Left lung (tissue), 14 donors: ENCODE measurements at places on chromosomes 1 and 21. TPM values are rescaled to one million over a fixed set of nuclear protein-coding genes. Genes with fewer than 3 reads are reported as not detected.
A peak's percentile ranks its signal among the peaks of the same experiment; 100 is the strongest.

GRCh38 chr1:151060657-151061421 is 642 bp downstream of the MLLT11 start:
- H3K4me3 ChIP-seq, result peak overlapping the region; percentile 66
- H3K4me1 ChIP-seq, result peaks cover 16% of the 10 kb centered on the region
- H3K36me3 ChIP-seq, result no peaks in the 10 kb centered on the region

GRCh38 chr1:55618199-55618598 is 403.0 kb upstream of the USP24 start:
- H3K4me3 ChIP-seq, result no peak overlapping the region
- H3K27me3 ChIP-seq, result no peaks in the 10 kb centered on the region
- DNase-seq, result no peak
- no peaks in the 10 kb centered on the region for H3K4me1 ChIP-seq
- no peak overlapping the region for H3K27ac ChIP-seq
- no peaks in the 10 kb centered on the region for H3K36me3 ChIP-seq

- H3K4me3 ChIP-seq, result no peak overlapping the region
- H3K4me1 ChIP-seq, result no peaks in the 10 kb centered on the region
- no peak overlapping the region for H3K27ac ChIP-seq
- H3K36me3 ChIP-seq, result no peaks in the 10 kb centered on the region
- no peak for DNase-seq
Observed at GRCh38 chr1:180842052-180842451, 70.6 kb upstream of the KIAA1614 start.

- no peaks in the 10 kb centered on the region for H3K36me3 ChIP-seq
- no peak for DNase-seq
- H3K4me3 ChIP-seq, result no peak overlapping the region
- no peaks in the 10 kb centered on the region for H3K4me1 ChIP-seq
Observed at GRCh38 chr1:196152086-196152485, 456.2 kb downstream of the KCNT2 start.

GRCh38 chr1:42424201-42424600 is 31.6 kb downstream of the ZMYND12 start:
- no peak overlapping the region for H3K4me3 ChIP-seq
- H3K27me3 ChIP-seq, result no peaks in the 10 kb centered on the region
- H3K36me3 ChIP-seq, result no peaks in the 10 kb centered on the region
- H3K4me1 ChIP-seq, result peaks cover 4% of the 10 kb centered on the region
- no peak for DNase-seq

DNA sequence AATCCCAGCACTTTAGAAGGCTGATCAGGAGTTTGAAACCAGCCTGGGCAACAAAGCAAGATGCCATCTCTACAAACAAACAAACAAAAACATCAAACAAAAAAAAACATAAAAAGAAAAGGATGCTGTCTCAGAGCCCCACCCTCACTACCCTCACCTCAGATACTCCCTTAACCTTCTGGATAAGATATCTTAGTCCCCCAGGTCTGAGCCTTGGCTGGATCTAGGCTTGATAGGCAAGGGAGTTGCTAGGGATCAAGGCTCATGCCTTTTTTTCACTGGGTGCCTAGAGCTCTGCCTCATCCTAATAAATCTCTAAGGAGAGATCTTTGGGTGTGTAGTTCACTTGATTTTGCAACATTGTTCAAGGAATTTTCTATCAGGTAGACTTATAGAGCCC is 7.4 kb downstream of the HDAC1 start:
- no peak overlapping the region for H3K4me3 ChIP-seq
- peaks cover 25% of the 10 kb centered on the region for H3K36me3 ChIP-seq
- H3K27ac ChIP-seq, result no peak overlapping the region
- H3K27me3 ChIP-seq, result no peaks in the 10 kb centered on the region

DNA sequence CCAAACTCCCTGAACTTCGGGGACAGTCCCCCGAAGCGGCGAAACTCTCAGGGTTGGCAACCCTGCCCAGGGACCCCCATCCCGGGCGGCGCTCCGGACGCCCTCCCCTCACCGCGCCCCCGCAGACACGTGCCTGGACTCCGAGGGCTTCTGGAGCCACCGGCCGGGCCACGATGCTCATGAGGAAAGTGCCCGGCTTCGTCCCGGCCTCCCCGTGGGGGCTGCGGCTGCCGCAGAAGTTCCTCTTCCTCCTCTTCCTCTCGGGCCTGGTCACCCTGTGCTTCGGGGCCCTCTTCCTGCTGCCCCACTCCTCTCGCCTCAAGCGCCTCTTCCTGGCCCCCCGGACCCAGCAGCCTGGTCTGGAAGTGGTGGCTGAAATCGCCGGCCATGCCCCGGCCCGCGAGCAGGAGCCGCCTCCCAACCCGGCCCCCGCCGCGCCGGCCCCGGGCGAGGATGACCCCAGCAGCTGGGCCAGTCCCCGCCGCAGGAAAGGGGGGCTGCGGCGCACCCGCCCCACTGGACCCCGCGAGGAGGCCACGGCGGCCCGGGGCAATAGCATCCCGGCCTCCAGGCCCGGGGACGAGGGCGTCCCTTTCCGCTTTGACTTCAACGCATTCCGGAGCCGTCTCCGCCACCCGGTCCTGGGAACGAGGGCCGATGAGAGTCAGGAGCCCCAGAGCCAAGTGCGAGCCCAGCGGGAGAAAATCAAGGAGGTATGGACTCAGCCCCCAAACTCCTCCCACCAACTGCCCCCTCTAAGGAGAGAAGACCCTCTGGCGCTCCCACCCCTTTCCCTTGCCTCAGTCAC is 1.2 kb downstream of the MAN1C1 start:
- no peaks in the 10 kb centered on the region for H3K36me3 ChIP-seq
- peak overlapping the region; percentile 71 for H3K4me3 ChIP-seq
- peaks cover 12% of the 10 kb centered on the region for H3K27me3 ChIP-seq
- H3K27ac ChIP-seq, result peak overlapping the region; percentile 13

- H3K4me1 ChIP-seq, result no peaks in the 10 kb centered on the region
- no peak overlapping the region for H3K27ac ChIP-seq
- DNase-seq, result no peak
- no peaks in the 10 kb centered on the region for H3K27me3 ChIP-seq
- H3K4me3 ChIP-seq, result no peak overlapping the region
Observed at GRCh38 chr1:233459968-233460367, 132.4 kb downstream of the MAP3K21 start.

DNA sequence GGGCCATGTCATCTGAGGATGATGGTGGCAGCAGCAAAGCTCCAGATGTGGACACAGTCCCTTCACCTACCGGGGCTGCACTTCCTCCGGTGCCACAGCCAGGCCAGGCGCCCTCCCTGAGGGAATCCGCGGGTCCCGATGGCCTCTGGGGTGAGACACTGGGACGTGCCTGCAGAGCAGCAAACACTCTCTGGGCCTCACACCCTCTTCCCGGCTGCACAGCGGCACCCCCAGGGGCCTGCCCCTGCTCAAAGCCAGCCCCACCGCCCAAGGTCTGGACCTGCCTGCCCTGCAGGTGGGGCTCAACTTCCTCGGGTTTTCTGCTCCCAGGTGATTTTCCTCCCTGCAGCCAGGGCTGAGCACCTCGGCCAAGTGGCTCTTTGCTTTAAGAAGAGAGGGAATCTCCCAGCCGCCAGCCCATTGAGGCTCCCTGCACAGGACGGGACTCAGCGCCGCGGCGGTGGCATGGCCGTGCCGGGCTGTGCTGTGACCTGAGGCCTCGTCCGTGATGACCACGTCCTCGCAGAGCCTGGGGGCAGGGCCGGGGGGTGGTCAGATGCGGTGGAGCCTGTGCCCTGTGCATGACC is 21.3 kb upstream of the COL18A1 start:
- no peak overlapping the region for H3K4me3 ChIP-seq
- H3K27ac ChIP-seq, result no peak overlapping the region
- no peaks in the 10 kb centered on the region for H3K4me1 ChIP-seq
- H3K27me3 ChIP-seq, result no peaks in the 10 kb centered on the region
- DNase-seq, result peak; percentile 29

- H3K27ac ChIP-seq, result peak overlapping the region; percentile 42
- DNase-seq, result peak; percentile 77
- H3K4me1 ChIP-seq, result no peaks in the 10 kb centered on the region
- H3K27me3 ChIP-seq, result peaks cover 34% of the 10 kb centered on the region
- H3K36me3 ChIP-seq, result no peaks in the 10 kb centered on the region
- H3K4me3 ChIP-seq, result no peak overlapping the region
Observed at GRCh38 chr1:9196129-9197040, 38.2 kb upstream of the H6PD start.

DNA sequence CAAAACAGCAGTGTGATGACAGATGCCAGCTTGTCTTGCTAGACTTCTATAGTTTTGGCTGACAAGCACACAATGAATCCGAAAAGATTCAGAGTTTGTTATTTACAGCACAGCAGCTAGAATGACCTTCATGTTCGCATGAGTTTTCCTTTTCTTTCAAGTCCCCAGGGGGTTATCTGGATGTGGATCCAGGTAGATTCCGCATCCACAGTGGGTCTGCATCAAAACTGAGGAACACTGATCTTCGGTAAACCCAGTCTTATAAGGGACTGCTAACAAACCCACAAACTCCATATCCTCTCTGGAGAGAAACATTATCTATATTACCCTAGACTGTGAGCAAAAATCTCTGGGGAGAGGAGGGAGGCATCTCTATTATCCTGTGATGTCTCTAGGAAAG is 69.0 kb upstream of the DEPDC1 start:
- H3K36me3 ChIP-seq, result no peaks in the 10 kb centered on the region
- no peak for DNase-seq
- H3K27me3 ChIP-seq, result no peaks in the 10 kb centered on the region

DNA sequence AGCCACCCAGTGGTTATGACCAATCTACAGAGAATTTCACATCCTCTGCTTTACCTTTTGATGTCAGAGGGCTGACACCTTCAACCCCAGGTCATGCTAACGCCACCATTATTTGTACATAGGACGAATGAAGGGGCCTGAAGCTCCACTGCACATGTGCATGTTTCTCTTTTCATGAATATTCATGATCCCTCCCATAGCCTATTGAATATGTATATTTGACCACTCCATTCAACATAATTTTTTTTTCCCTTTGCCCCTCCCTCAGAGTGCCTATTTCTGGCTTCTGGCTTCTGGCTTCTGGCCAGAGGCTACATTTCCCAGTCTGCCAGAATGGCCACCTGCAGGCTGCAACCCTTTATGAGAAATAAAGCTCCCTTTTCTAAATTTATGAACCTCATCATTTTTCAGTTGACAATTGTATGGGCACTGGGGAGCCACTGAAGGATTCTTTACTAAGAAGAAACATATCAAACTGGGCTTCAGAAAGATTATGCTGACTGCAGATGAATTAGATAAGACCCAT is 406.7 kb downstream of the SIPA1L2 start:
- H3K36me3 ChIP-seq, result no peaks in the 10 kb centered on the region
- no peaks in the 10 kb centered on the region for H3K27me3 ChIP-seq
- no peak overlapping the region for H3K4me3 ChIP-seq
- no peak for DNase-seq

The TNFRSF14 gene
- 90.8 TPM for total RNA-seq

The CELA3A gene
- not detected for total RNA-seq

The CROCC gene
- 19.7 TPM for total RNA-seq

The FOXO6 gene
- total RNA-seq, result 0.63 TPM

The PLA2G2C gene
- not detected for total RNA-seq

The TMEM240 gene
- total RNA-seq, result 2.6 TPM

The APOBEC4 gene
- total RNA-seq, result 0.26 TPM
